T-helper 2 cell treated with Interferon-gamma antibody and Interleukin-4, amounts not matched to agents 5 μg/mL and 100 μg/mL, for 36 hours (primary cell): ENCODE measurements at places on chromosomes 6 and 20.

GRCh38 chr6:99432877-99433276 lies 7.8 kb upstream of the PNISR start:
- H3K4me1 ChIP-seq: peaks cover 4% of the 10 kb centered on the region
- H3K27me3 ChIP-seq: no peaks in the 10 kb centered on the region
- H3K4me3 ChIP-seq: no peak overlapping the region
- H3K27ac ChIP-seq: no peak overlapping the region

DNA sequence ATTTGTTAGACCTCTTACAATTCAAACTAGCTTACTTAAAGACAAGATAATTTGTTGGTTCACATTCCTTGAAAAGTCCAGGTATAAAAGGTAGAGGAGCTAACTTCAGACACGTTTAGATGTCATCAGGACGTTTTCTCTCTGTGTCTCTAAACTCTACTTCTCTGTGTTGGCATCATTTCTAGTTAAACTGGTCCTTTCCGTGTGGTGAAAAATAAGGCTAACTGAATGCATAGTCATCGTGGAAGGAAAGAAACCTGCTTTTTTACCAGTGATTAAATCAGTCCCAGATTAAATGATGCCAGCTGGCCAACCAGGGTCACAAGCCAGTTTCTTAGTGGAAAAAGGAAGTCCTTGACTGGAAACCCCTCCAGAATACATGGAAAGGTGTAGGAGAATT lies 168.4 kb upstream of the AHI1 start:
- no peak overlapping the region for H3K4me3 ChIP-seq
- DNase-seq: no peak
- H3K27me3 ChIP-seq: no peaks in the 10 kb centered on the region

DNA sequence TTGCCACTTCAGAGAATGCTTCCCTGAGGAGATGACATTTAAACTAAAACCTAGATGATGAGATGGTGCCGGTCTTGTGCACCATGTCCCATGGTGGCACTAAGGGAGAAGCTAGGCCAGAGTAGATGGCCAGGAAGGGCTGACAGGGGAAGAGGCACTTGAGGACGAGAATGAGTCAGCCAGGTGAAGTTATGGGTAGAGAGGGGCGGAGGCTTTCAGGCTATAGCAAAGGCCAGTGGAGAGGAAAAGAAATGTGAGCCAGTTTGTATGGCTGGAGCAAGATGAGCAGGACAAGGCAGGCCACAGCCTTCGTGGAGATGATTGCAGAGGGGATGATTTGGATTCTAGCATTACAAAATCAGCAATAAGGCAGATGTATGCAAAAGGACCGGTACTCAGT lies 44.7 kb upstream of the ADGRF4 start:
- H3K27me3 ChIP-seq: peaks cover 10% of the 10 kb centered on the region
- H3K27ac ChIP-seq: no peak overlapping the region
- no peaks in the 10 kb centered on the region for H3K36me3 ChIP-seq
- no peak for DNase-seq
- no peak overlapping the region for H3K4me3 ChIP-seq

- H3K36me3 ChIP-seq: no peaks in the 10 kb centered on the region
- peaks cover 5% of the 10 kb centered on the region for H3K4me1 ChIP-seq
- no peak for DNase-seq
- no peak overlapping the region for H3K4me3 ChIP-seq
- H3K27me3 ChIP-seq: no peaks in the 10 kb centered on the region
These were observed 31.9 kb downstream of the WDR27 start for GRCh38 chr6:169669889-169670288.

- DNase-seq: no peak
- H3K27ac ChIP-seq: no peak overlapping the region
- no peaks in the 10 kb centered on the region for H3K36me3 ChIP-seq
These were observed 360.4 kb upstream of the JARID2 start for GRCh38 chr6:14885498-14885897.

GRCh38 chr20:16541226-16541625 lies 32.0 kb downstream of the KIF16B start:
- H3K4me3 ChIP-seq: no peak overlapping the region
- no peak overlapping the region for H3K27ac ChIP-seq
- no peaks in the 10 kb centered on the region for H3K36me3 ChIP-seq
- no peaks in the 10 kb centered on the region for H3K4me1 ChIP-seq
- DNase-seq: no peak
- H3K27me3 ChIP-seq: no peaks in the 10 kb centered on the region

GRCh38 chr6:134937426-134937825 lies 12.5 kb downstream of the ALDH8A1 start:
- H3K27me3 ChIP-seq: no peaks in the 10 kb centered on the region
- no peak overlapping the region for H3K27ac ChIP-seq
- H3K36me3 ChIP-seq: no peaks in the 10 kb centered on the region
- no peak for DNase-seq
- no peak overlapping the region for H3K4me3 ChIP-seq

DNA sequence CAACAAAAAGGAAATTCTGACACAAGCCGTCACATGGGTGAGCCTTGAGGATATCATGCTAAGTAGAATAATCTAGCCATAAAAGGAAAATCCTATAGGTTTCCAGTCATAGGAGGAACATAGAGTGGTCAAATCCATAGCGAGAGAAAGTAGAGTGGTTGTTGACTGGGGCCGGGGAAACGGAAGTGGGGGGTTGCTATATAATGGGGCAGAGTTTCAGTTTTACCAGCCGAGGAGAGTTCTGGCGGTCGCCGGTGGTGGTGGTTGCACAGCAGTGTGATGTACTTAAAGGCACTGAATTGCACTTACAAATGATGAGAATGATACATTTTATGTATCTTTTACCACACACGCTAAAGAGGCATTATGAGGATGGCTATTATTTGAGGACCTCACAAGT lies 4.9 kb downstream of the GPR31 start:
- no peak overlapping the region for H3K27ac ChIP-seq
- no peak overlapping the region for H3K4me3 ChIP-seq
- no peaks in the 10 kb centered on the region for H3K36me3 ChIP-seq
- DNase-seq: no peak
- peaks cover 2% of the 10 kb centered on the region for H3K4me1 ChIP-seq
- H3K27me3 ChIP-seq: no peaks in the 10 kb centered on the region

GRCh38 chr20:15440049-15440820 lies 1102.8 kb upstream of the FLRT3 start:
- H3K27ac ChIP-seq: no peak overlapping the region
- no peaks in the 10 kb centered on the region for H3K27me3 ChIP-seq
- no peaks in the 10 kb centered on the region for H3K4me1 ChIP-seq
- no peak overlapping the region for H3K4me3 ChIP-seq
- H3K36me3 ChIP-seq: no peaks in the 10 kb centered on the region

GRCh38 chr6:11921017-11921438 lies 91.1 kb upstream of the HIVEP1 start:
- no peak overlapping the region for H3K4me3 ChIP-seq
- no peaks in the 10 kb centered on the region for H3K4me1 ChIP-seq
- H3K27ac ChIP-seq: no peak overlapping the region
- peaks cover 2% of the 10 kb centered on the region for H3K27me3 ChIP-seq

DNA sequence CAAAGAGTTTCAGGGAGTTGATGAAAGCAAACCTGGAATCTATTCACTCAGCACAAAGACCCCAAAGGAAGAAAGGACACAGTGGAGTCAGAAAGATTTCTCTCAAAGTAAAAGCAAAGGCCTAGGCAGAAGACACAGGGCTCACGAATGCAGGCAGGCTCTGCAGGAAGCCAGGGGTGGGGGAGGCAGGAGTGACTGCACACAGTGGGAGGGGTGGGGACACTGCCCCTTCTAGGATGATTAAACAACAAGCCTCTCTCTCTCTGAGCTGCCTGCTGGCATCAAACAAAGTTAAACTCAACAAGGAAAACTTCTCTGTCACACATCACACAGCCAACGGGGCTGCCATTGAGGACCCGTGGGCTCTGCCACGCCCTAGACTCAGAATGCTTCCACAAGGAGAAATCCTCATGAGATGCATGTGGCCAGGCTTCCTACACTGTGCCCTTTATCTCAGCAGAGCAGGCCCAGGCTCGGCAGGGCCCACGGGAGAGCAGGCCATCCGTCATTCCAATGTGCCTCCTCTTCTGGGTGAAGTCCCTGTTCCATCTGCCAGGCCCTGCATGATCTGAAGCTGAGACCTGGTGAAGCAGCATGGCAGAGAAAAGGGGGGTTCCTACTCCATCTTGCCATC lies 70.1 kb downstream of the RAMACL start:
- no peaks in the 10 kb centered on the region for H3K27me3 ChIP-seq
- no peaks in the 10 kb centered on the region for H3K36me3 ChIP-seq
- H3K4me1 ChIP-seq: no peaks in the 10 kb centered on the region
- no peak overlapping the region for H3K27ac ChIP-seq

DNA sequence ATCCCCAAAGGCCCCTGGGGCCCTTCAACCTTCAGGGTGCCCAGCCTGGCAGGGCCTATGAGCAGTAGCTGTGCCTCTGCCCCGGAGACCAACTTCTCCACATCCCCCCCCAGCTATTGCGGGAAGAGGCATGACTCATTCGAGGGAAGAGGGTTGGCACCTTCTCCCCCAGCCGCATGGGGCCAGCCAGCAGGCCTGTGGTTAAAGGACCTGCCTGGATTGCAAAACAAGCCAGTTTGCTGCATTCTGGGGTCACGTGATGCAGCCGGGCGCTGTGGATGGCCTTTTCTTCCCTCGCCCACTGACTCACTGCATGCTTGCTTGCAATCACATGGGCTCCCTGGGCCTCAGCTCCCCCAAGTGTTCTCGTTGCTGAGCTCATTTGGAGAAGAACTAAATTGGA lies 182.5 kb downstream of the MAFB start:
- H3K27me3 ChIP-seq: no peaks in the 10 kb centered on the region
- DNase-seq: peak; percentile 16
- H3K4me3 ChIP-seq: no peak overlapping the region
- no peak overlapping the region for H3K27ac ChIP-seq

DNA sequence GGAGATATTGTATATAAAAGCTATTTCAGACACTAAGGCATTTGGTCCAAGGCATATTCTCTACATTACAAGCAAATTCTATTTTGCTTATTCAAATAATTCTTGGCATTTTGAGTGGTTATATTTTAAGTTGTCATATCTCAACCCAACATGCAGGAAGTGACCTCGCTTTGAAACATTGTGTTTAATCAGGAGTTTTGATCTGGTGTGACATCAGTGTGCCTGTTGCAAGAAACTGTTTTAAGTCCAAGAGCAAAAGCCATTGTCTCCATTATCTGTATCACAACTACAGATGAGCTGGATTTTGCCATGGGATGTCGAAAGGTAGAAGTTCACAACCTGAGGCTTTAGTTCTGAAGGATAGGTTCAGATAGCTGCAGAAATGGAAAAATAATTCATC lies 509.9 kb upstream of the ID4 start:
- H3K36me3 ChIP-seq: no peaks in the 10 kb centered on the region
- H3K4me3 ChIP-seq: no peak overlapping the region
- no peak overlapping the region for H3K27ac ChIP-seq
- no peak for DNase-seq
